ENCODE measurements at places on chromosomes 4 and X.

DNA sequence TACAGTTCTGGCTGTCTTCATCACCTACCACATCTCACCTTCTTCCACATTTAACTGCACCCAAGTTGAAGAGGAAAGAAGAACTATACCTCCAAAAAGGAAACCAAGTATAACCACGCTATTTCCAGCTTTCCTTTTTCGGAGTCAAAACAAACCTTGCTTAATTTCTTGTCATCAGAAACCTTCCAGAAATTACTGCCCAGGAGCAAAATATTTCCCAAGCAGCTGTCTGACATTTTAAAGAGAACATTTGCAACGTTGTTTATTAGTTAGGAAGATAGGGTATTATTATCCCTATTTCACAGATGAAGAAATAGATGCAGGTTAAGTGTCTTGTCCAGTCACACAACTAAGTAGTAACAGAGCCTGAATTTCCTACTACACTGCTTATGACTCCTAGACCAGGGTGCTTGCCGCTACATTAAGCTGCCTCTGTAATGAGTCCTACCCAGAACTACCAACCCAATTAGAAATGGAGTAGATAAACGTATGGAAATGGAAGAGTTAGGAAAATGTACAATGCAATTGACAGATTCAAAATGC is 2.2 kb upstream of the ACSL4 start:
- H3K4me3 ChIP-seq, result no peak overlapping the region
- no peak for DNase-seq
- H3K27me3 ChIP-seq, result peaks cover 9% of the 10 kb centered on the region
- H3K4me1 ChIP-seq, result peaks cover 15% of the 10 kb centered on the region
- H3K27ac ChIP-seq, result no peak overlapping the region

GRCh38 chrX:989959-990510 is 222.4 kb downstream of the CRLF2 start:
- H3K4me1 ChIP-seq, result no peaks in the 10 kb centered on the region
- DNase-seq, result no peak
- H3K36me3 ChIP-seq, result no peaks in the 10 kb centered on the region

GRCh38 chr4:15653864-15654592 is 1.1 kb downstream of the FBXL5 start:
- no peak for DNase-seq
- peaks cover 36% of the 10 kb centered on the region for H3K4me1 ChIP-seq
- H3K36me3 ChIP-seq, result peaks cover 7% of the 10 kb centered on the region
- no peaks in the 10 kb centered on the region for H3K27me3 ChIP-seq
- H3K27ac ChIP-seq, result peak overlapping the region; percentile 95

- peaks cover 5% of the 10 kb centered on the region for H3K36me3 ChIP-seq
- H3K4me3 ChIP-seq, result no peak overlapping the region
- peak overlapping the region; percentile 97 for H3K27ac ChIP-seq
- peaks cover 33% of the 10 kb centered on the region for H3K4me1 ChIP-seq
These were observed 33.5 kb upstream of the CYP2U1 start for GRCh38 chr4:107897823-107898222.

GRCh38 chr4:952881-953573 is 20.3 kb downstream of the DGKQ start:
- H3K4me1 ChIP-seq, result no peaks in the 10 kb centered on the region
- H3K36me3 ChIP-seq, result no peaks in the 10 kb centered on the region
- H3K27ac ChIP-seq, result no peak overlapping the region
- H3K4me3 ChIP-seq, result no peak overlapping the region
- H3K27me3 ChIP-seq, result no peaks in the 10 kb centered on the region
- DNase-seq, result peak; percentile 67

- H3K27me3 ChIP-seq, result peaks cover 4% of the 10 kb centered on the region
- no peak for DNase-seq
- no peak overlapping the region for H3K27ac ChIP-seq
These were observed 37.5 kb upstream of the IL13RA2 start for GRCh38 chrX:115054876-115055275.

DNA sequence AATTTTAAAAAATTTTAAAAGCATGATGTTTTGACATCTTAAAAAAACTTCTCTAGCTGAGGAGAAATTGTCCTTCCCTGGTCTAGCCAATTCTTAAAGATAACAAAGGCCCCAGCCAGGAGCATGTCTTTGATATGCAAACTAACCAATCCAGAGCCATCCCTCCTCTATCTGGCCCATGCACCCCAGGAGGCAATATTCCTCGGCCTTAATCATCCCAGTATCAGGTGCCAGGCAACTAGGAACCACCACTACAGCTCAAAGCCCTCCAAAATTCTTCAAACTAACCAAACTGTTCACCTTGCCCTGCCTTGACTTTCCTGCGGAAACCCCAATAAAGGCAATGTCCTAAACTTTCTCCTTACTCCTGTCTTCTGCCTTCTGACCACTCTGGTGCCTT is 97.8 kb upstream of the USP9X start:
- H3K4me1 ChIP-seq, result no peaks in the 10 kb centered on the region
- H3K27ac ChIP-seq, result no peak overlapping the region
- no peaks in the 10 kb centered on the region for H3K36me3 ChIP-seq
- DNase-seq, result no peak

DNA sequence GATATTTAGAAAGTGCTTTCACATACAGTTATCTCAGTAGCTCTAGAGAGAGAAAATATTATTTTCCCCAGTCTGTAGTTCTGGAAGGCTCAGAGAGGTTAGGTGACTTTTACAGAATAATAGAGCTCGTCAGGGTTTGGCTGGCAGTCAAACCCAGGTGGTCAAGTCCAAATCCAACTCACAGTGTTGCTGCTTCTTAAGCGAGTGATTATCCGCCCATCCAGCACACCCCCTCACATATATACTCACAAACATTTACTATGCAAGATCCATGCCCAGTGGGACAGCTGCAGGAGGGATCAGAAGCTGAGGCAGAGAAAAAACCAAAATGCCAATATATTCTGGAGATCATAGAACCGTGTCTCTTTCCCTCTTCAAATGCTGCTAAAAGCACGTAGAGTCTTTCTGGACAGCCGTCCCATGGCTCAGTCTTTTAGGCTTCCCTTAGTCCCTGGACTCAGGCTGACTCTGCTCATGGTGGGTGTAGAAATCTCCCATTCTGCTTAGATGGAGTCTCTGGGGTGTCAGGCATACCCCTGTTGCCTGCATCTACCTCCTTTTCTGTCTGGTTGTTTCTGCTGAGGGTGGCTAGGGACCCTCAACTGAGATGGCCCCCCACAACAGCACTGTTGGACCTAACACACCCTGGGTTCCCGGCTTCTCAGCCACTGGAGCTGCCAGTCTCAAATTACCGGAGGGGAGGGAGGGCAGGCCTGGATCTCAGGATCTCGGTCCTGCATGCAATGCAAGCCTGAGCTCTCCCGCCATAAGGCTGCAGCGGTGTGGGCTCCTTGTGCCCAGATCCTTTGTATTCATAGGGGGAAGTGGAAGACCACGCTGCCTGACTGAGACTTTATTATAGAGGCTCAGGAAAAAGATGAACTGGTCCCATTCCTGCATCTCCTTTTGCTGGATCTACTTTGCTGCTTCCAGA is at the start of gene CHRNA9:
Gene CHRNA9, plus strand, starts transcription at position 743 of the 934 bp plus-strand sequence. Its CDS starts 135 bp downstream, at position 878.
- peaks cover 28% of the 10 kb centered on the region for H3K4me1 ChIP-seq
- H3K4me3 ChIP-seq, result no peak within 1 kb of the TSS
- H3K36me3 ChIP-seq, result no peaks in the 10 kb centered on the region
- no peak for DNase-seq

DNA sequence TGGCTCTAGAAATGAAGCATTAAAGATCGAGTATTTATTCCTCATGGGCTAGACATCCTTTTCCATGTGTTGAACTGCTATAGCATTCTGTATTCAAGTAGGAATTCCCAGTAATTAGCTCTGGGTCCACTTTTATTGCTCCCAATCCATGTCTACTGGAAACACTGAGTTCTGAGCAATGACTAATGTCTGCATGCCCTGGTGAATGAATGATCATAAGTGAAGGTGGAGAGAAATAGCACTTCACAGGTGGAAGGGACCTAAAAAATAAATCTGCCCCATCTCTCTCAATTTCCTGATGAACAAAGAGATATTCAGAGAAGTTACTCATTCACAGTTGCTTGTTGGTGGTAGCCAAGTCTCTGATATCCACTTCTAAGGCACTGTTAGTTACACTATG is 34.6 kb upstream of the CXCL8 start:
- H3K27ac ChIP-seq, result no peak overlapping the region
- H3K4me1 ChIP-seq, result no peaks in the 10 kb centered on the region
- no peaks in the 10 kb centered on the region for H3K36me3 ChIP-seq
- no peak overlapping the region for H3K4me3 ChIP-seq
- H3K27me3 ChIP-seq, result no peaks in the 10 kb centered on the region
- no peak for DNase-seq

- H3K36me3 ChIP-seq, result peaks cover 4% of the 10 kb centered on the region
- H3K4me1 ChIP-seq, result peaks cover 4% of the 10 kb centered on the region
- H3K4me3 ChIP-seq, result no peak overlapping the region
- no peak for DNase-seq
These were observed 16.8 kb upstream of the IRAK1 start for GRCh38 chrX:154036513-154036912.

DNA sequence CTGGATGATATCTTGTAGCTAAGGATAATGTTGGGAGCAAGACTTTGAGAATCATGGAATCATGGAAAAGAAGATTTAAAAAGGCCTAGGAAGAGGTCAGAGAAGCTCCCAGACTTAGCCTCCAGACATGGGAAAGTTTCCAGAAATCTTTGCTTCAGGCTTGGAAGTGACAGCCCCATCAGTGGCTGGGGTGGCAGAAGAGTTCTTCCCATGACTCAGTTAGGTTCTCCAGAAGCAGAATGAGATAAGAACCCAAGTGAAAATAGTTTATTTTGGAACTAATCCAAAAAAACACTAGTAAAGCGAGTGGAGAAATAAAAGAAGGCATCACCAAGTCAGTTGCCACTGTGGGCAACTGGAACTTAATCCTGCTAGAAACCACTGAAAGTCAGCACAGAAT is 506.9 kb downstream of the MID1IP1 start:
- no peak overlapping the region for H3K4me3 ChIP-seq
- H3K36me3 ChIP-seq, result no peaks in the 10 kb centered on the region

- H3K4me3 ChIP-seq, result no peak overlapping the region
- no peaks in the 10 kb centered on the region for H3K4me1 ChIP-seq
- no peaks in the 10 kb centered on the region for H3K27me3 ChIP-seq
- no peaks in the 10 kb centered on the region for H3K36me3 ChIP-seq
- DNase-seq, result no peak
- H3K27ac ChIP-seq, result no peak overlapping the region
These were observed 328.5 kb upstream of the AGA start for GRCh38 chr4:177770776-177771175.

DNA sequence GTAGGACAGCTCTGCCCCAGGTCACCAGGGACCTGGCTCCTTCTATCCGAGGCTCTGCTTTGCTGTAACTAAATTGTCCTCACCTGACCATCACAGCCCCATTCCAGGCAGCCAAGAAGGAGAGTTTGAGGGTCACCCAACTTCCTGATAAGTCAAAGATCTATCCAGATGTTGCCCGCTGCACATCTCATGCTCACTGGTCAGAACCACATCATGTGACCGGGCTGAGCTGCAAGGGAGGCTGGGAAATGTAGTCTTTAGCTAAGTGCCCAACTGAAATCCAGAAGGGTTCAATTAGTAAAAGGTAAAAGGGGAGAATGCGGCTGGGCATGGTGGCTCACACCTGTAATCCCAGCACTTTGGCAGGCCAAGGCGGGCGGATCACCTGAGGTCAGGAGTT is 18.4 kb downstream of the HMX1 start:
- H3K4me1 ChIP-seq, result peaks cover 17% of the 10 kb centered on the region
- H3K4me3 ChIP-seq, result no peak overlapping the region
- H3K27me3 ChIP-seq, result peaks cover 66% of the 10 kb centered on the region
- no peak overlapping the region for H3K27ac ChIP-seq

GRCh38 chrX:1462596-1463251 is 10.0 kb upstream of the ASMTL start:
- H3K27me3 ChIP-seq, result peaks cover 19% of the 10 kb centered on the region
- DNase-seq, result peak; percentile 31
- no peak overlapping the region for H3K4me3 ChIP-seq
- H3K4me1 ChIP-seq, result no peaks in the 10 kb centered on the region
- H3K36me3 ChIP-seq, result no peaks in the 10 kb centered on the region

DNA sequence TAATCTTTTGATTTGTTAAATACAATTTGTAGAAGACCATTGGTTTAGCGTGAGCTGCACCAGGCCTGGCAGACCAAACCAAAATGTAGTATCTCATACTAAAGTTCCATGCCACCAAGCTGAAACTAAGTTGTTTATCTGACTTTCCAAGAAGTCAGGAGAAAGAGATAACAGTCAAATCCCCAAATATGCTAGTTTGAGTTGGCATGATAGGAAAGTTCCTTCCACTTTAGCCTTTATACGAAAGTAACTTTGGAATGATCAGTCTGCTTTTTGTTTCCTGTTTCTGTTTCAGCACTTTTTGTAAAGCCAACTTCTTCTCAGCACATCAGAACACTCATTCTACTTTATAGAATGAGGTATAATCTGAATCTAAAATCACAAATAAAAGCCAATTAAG is 449.2 kb downstream of the GRXCR1 start:
- H3K4me1 ChIP-seq, result no peaks in the 10 kb centered on the region
- no peaks in the 10 kb centered on the region for H3K36me3 ChIP-seq
- H3K4me3 ChIP-seq, result no peak overlapping the region
- no peaks in the 10 kb centered on the region for H3K27me3 ChIP-seq

GRCh38 chrX:20333672-20334071 is 67.0 kb upstream of the RPS6KA3 start:
- H3K27me3 ChIP-seq, result no peaks in the 10 kb centered on the region
- H3K4me3 ChIP-seq, result no peak overlapping the region
- H3K36me3 ChIP-seq, result no peaks in the 10 kb centered on the region
- H3K4me1 ChIP-seq, result no peaks in the 10 kb centered on the region
- DNase-seq, result no peak
- no peak overlapping the region for H3K27ac ChIP-seq

GRCh38 chrX:12210971-12211370 is 72.7 kb downstream of the FRMPD4 start:
- DNase-seq, result no peak
- no peak overlapping the region for H3K4me3 ChIP-seq
- H3K27ac ChIP-seq, result no peak overlapping the region
- H3K4me1 ChIP-seq, result no peaks in the 10 kb centered on the region

- no peak for DNase-seq
- no peak overlapping the region for H3K27ac ChIP-seq
- no peaks in the 10 kb centered on the region for H3K4me1 ChIP-seq
These were observed 3.1 kb downstream of the CT45A10 start for GRCh38 chrX:135890087-135890585.

- no peak overlapping the region for H3K4me3 ChIP-seq
- no peaks in the 10 kb centered on the region for H3K36me3 ChIP-seq
- H3K27me3 ChIP-seq, result no peaks in the 10 kb centered on the region
These were observed 7.8 kb upstream of the SH3TC1 start for GRCh38 chr4:8191136-8191747.

- peaks cover 7% of the 10 kb centered on the region for H3K27me3 ChIP-seq
- no peak overlapping the region for H3K27ac ChIP-seq
- DNase-seq, result no peak
- no peak overlapping the region for H3K4me3 ChIP-seq
- peaks cover 14% of the 10 kb centered on the region for H3K4me1 ChIP-seq
- H3K36me3 ChIP-seq, result no peaks in the 10 kb centered on the region
These were observed 12.2 kb upstream of the TMEM128 start for GRCh38 chr4:4260185-4260751.
